ENCODE measurements at places on chromosomes 7 and 10.

DNA sequence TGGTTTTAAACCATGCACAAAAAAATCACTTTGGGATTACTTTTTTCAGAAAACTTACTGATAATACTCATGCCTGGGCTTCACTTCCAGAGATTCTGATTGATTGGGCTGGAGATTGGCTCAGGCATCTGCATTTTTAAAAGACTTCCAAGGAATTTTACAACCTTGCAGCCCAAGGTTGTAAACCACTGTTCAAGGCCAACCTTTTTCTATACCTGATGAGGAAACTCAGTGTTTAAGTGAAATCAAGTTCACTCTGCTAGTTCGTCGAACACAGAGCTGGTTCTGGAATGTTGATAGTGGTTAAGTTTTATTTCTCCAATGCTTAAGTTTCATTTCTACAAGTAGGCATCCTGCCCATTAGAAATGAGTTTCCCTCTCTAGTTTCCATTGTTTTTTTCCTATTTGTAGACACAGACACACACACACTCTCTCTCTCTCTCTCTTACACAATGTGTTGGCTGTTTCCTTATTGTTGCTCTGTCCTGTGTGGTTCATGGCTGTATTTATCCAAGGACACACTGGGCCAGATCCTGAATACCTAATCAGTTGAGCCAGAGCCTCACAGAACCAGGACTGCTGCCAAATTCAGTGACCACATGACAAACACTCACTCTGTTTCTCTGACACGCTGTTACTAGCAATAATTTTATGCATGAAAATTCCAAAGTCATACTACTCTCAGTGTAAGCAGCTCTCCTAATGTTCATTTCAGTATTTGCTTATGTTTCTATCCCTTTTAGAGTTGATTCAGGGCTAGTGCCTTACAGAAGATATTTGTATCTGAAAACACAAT lies 3.7 kb upstream of the IFIT1B start:
- DNase-seq = peak; percentile 84

- no peak for DNase-seq
These were observed 98.8 kb downstream of the JMJD1C start for GRCh38 chr10:63366933-63367332.

- DNase-seq = no peak
These were observed 79.5 kb downstream of the TCERG1L start for GRCh38 chr10:131231965-131232541.

DNA sequence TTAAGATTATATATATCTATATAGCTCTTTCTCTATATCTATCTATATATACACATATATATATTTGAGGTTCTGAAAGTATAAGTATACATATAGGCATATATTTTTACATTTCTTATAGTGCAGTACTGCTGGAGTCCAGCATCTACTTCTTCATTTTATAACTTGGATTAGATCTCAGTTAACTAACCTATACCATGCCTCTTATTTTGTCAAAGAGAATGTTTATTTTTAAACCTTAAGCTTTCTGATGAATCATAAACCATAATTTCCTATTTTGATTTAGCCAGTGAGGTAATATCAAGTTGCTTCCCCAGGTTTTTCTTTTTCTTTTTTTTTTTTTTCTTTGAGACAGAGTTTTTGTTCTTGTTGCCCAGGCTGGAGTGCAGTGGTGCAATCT lies 8.1 kb downstream of the ZNF32 start:
- no peak for DNase-seq

DNA sequence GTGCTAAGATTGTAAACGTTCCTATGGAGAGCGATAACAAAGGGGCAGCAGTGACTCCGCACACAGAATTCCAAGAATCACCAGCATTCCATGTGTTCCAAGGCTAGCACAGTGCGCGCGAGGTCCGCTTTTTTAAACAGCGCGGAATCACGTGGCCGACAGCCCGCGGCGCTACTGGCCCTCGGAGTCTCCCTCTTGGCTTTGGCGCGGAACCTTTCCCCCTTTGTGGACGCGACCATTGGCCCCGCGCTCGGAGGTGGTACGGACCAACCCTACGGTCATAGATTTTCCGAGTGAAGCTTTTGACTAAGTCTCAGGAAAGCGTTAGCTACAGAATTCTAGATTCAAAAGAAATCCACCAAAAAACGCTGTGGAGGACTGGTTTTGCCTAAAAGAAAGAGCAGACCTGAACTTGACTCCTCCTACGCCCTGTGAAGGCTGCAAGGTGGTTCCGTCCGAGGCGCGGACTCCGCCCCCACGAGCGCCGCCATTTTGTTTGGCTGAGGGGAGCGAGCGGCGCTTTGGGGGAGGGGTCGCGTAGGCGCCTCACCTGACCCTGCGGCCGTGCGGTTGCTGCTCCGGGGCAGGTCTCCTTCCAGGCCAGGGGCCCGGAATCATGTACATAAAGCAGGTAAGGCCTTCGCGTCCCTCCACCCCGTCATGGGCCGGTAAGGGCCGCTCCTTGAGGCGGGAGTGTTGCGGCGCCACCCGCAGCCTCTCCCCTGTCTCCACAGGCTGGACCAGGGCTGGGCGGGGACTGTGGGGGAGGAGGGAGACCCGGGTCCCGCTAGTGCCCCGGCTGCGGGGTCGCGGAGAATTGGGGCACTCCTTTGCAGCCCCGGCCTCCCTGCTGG lies at the start of gene SMC3:
SMC3 (plus strand) TSS at position 495 of the 854 bp plus-strand sequence; CDS start at position 617, 122 bp downstream.
- DNase-seq = peak; percentile 98

DNA sequence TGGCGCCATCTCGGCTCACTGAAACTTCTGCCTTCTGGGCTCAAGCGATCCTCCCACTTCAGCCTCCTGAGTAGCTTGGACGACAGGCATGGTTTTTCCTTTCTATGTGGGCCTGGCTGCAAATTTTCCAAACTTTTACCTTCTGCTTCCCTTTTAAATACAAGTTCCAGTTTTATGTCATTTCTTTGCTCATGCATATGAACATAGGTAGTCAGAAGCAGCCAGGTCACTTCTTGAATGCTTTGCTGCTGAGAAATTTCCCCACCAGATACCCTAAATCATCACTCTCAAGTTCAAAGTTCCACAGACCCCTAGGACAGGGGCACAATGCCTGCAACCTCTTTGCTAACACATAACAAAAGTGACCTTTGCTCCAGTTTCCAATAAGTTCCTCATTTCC lies 21.6 kb upstream of the RPEL1 start:
- DNase-seq = no peak

- no peak for DNase-seq
These were observed 95.1 kb downstream of the PPP1R3C start for GRCh38 chr10:91537614-91538383.

GRCh38 chr7:103140061-103140460 lies 8.8 kb downstream of the NAPEPLD start:
- no peak for DNase-seq

GRCh38 chr10:4196183-4196582 lies 411.2 kb upstream of the KLF6 start:
- DNase-seq = no peak

GRCh38 chr7:1545417-1546246 lies 10.4 kb downstream of the TMEM184A start:
- DNase-seq = no peak

DNA sequence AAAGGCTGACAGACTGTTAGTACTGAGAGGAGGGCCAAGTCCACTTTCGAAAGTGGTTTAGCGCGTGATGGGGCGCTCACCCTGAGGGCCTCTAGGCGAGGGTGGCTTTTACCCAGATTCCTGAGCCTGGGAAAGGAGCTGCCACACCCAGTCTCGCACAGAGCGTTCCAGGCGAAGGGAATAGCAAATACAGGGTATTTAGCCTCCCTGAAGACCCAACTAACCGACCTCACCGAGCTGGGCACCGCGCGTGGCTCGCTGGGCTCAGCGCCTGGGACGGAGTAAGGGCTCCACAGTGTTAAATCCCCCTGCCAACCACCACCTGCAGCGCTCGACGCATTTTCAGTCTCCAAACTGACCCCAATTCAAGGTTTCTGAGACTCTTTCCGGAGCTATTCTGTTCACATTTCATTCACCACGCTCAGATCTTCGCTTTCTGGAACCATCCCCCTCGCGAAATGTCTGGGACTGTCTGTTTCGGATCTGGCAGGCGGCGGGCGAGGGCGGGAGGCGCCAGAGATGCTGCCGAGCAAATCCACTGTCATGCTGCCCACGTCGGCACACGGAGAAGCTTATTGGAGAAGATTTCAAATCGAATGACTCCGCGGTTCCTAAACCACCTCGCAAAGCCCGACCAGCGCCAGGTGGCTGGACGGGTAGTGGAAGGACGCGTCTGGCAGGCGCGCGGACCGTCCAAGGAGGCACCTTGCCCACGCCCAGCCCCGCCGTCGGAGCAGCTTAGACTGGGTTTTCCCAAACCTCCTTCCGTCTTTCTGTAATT lies 1.4 kb upstream of the OSBPL3 start:
- DNase-seq = peak; percentile 74

DNA sequence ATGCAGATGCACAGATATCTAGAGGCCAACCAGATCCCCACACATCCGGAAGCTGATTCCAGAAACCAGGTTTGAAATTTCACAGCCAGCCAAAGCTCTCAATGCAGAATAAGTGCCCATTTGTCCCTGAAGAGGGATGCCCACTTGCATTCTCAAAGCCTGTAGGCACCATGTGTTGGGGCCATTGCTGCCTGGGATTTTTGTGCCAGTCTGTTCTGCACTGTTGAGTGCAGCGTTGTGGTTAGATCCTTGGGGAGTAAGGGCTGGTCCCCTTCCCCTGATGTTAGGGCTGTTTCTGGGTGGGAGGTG lies 62.4 kb downstream of the EEPD1 start:
- no peak for DNase-seq

DNA sequence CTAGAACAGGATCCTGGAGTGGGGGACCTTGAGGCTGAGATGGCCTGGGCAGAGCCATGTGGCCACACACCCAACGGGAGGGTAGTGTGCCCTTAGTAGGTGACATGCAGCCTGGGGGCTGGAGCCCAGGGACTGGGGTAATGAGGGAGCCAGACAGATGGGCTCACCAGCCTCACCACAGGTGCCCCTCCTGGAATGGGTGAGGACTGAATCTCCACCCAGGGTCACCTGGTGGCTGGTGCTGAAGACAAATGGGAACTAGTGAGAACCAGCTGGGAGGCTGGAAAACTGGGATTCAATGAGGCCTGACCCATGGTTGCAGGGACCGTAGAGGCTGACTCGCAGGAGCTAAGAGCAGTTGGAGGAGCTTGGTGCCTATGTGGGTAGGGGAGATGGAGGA lies 6.1 kb downstream of the ZP3 start:
- DNase-seq = no peak

DNA sequence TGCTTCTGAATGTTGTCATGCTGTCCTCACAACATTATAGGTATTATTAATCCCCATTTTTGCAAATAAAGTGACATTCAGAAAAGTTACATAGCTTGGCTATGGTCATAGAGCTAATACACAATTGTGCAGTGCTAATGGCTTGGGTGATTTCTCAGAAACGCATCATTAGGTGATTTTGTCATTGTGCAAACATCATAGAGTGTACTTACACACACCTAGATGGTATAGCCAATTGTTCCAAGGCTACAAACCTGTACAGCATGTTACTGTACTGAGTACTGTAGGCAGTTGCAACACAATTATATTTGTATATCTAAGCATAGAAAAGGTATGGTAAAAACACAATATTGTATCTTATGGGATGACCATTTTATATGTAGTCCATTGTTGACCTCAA lies 91.0 kb downstream of the BTAF1 start:
- DNase-seq = no peak

DNA sequence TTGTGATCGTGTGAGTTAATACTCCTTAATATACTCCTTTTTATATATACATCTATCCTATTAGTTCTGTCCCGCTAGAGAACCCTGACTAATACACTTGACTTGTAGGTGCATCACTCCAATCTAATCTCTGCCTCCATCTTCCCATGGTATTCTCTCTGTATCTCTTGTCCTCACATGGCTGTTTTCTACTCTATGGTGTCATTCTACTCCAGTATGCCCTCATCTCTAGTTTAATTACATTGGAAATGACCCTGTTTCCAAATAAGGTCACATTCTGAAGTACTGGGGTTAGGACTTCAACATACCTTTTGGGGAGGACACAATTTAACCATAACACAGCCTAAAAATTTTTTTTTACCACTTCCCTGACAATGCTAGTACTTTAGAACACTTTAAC lies 25.8 kb upstream of the TNKS2 start:
- no peak for DNase-seq

DNA sequence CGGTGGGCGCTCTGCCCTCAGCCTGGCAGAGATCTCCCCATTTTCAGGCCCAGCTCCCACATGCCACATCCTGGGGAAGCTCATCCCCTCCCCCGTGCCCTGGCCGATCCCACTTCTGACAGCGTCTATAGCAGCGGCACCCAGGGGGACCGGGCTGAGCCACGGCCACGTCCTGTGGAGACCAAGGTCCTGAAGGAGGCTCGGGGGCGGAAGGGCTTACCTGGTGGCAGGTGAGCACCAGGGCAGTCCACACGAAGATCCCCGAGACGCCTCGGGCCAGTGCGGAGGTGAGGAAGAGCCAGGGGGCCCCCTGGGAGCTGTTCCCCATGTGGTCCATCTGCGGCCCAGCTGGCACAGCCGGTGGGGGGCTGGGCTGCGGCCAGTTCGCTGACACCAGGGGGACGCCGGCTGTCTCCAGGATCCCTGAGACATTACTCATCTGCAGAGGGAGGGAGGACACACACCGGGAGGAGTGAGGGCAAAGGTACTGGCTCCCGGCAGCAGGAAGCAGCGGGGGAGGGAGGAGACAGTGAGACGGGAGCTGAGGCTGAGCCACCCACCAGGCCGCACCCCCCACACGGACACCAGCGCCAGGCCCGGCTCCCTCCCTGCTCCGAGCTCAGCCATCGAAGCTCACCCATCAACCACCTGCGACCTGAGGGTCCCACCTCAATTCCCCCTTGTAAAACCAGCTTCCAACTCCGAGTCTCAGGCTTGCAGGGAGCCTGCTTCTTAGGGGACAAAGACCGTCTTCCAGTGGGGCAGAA lies 776 bp downstream of the TMEM184A start:
- peak; percentile 95 for DNase-seq

DNA sequence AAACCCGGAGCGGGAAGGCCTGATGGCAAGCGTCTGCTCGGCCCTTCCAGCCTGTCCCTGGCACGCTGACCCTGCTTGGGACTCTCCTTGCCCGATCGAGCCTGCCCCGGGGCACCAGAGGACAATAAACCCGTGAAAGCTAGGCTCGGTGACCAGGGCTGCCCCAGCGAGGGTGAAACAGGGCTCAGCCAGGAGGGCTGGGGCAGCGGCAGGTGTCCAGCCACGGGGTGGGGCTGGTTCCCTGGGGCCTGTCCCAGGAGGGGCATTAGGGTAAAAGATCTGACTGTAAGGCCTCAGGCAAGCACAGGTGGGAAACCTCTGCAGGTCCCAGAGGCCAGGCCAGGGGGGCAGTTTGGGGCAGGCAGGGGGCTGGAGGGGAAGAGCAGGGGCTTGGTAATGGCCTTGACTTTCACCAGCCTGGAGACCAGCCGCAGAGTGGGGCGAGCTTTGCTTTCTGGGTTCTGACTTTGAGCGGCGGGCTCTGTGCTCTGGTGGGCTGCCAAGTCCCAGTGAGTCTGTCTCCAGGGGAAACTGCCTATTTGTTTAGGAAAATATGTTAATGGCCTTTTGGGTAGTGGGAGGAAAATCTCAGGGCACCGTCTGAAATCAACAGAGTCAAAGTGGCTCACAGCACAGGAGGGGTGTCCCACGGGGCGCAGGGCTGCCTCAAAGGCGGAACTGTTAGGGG lies 68.2 kb upstream of the INPP5A start:
- DNase-seq = no peak

All from EL (cell line).